ENCODE measurements at places on chromosomes 2 and 18. TPM values are rescaled to one million over a fixed set of nuclear protein-coding genes. Genes with fewer than 3 reads are reported as not detected.
A peak's percentile ranks its signal among the peaks of the same experiment; 100 is the strongest.

GRCh38 chr2:3176071-3176868 is 201.3 kb downstream of the EIPR1 start:
- DNase-seq: no peak

GRCh38 chr2:132645176-132645575 is 24.8 kb downstream of the LYPD1 start:
- no peak for DNase-seq

GRCh38 chr2:196155575-196155974 is 15.8 kb downstream of the STK17B start:
- no peak for DNase-seq

DNA sequence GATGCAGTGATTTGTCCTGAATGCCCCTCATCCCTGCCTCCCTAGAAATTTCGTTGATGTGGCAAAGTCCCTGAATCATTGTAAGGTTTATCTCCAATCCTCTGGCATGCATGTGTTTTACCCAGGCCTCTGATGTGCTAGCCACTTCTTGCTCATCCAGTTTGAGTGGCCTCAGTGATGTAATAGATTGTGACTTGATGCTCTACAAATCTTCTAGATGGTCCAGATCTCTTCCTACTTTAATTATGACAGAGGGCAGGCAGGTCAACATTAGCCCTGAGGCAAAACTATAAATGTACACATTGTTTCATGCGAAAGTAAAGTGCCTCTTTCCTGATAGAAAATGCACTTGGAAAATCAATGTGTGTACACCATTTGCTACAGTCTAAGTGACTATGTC is 54.5 kb downstream of the LONRF2 start:
- no peak for DNase-seq

- DNase-seq: no peak
Observed at GRCh38 chr2:170530284-170530745, 184.8 kb upstream of the SP5 start.

The IL37 gene
- total RNA-seq: not detected

The HAAO gene
- total RNA-seq: 5.8 TPM

GRCh38 chr18:58045242-58046092 is 1.4 kb downstream of the NEDD4L start:
- peak; percentile 11 for DNase-seq

GRCh38 chr2:26238311-26238958 is 6.0 kb downstream of the HADHA start:
- DNase-seq: no peak

DNA sequence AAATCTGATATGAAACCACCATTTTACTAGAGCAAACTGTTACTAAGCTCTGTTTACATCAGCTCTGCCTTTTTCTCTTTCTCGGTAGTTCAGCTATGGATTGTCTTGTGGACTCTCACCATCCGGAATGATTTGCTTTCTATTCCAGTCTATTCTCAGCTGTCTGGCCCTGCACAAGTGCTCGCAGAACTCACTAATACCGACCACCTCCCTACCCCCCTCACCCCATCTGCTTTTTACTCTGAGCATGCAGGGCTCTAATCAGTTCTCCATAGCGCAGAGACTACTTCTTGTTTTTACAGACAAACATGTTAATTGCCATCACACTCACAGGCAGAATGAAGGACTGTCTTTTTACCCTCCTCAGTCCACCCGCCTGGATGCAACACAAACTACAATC is 180.7 kb upstream of the POU3F3 start:
- no peak for DNase-seq

DNA sequence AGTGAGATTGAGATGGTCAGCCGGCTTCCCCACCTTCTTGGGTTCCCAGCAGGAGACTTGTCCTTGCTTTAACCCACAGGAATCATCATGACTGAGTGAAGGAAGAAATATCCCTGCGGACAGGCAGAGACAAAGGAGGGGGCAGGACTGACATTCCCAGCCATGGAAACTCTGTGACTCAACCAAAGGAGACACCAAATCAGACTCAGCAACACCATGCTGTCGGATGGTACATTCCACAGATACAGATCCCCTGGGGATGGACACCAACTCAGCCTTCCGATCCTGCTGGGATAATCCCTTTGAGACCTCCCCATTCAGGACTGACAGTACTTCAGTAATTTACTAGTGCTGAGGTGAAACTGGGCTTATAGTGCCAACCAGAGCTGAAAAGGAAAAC is 518.3 kb downstream of the XIRP2 start:
- no peak for DNase-seq

The PLCD4 gene
- 0.23 TPM for total RNA-seq

GRCh38 chr18:53380063-53380639 is 844.3 kb downstream of the MBD2 start:
- no peak for DNase-seq

DNA sequence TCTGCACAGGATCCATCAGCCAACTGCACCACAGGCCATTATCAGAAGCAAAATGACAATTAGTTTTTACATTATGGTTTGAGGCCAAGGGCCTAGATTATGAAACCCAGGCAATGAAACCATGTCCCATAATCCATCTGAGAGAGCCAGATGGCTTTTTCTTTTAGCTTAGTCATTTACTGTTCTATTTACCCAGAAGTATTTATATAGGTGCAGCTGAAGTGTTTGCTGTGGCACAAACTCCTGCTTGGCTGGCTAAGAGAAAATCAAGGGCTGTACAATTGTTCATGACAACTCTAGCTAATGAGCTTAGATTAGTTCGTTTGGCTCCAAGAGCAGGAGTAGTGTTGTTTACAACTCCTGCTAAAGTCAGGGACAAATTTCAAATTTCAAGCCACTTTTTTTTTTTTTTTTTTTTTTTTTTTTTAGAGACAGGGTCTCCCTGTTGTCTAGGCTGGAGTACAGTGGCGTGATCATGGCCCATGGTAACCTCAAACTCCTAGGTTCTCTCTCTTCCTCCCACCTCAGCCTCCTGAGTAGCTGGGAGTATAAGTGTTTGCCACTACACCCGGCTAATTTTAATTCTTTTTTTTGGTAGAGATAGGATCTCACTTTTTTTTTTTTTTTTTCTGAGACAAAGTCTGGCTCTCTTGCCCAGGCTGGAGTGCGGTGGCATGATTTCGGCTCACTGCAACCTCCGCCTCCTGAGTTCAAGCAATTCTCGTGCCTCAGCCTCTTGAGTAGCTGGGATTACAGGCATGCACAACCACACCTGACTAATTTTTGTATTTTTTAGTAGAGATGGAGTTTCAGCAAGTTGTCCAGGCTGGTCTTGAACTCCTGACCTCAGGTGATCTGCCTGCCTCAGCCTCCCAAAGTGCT is 18.4 kb upstream of the REV1 start:
- DNase-seq: no peak

DNA sequence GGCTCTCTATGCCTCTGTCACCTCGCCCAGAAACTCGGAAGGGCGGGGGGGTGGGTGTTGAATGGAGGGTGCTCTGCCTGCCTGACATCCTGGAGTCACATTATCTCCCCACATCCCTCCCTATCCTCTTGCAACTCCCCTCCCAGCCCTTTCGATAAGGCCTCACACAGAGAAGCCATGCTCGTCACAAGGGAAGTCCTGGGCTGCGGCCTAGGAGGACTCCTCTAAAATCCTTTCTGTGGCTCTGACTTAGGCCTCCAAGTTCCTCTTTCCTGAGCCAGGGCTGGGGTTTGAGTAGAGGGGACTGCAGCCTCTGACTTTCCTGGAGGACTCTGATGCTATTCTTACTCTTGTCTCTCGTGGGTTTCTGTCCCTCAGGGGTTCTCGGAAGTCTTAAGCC is 75.0 kb upstream of the PKDCC start:
- no peak for DNase-seq

The NDC80 gene
- total RNA-seq: 41.5 TPM

GRCh38 chr2:3300224-3300995 is 77.2 kb downstream of the EIPR1 start:
- DNase-seq: no peak

DNA sequence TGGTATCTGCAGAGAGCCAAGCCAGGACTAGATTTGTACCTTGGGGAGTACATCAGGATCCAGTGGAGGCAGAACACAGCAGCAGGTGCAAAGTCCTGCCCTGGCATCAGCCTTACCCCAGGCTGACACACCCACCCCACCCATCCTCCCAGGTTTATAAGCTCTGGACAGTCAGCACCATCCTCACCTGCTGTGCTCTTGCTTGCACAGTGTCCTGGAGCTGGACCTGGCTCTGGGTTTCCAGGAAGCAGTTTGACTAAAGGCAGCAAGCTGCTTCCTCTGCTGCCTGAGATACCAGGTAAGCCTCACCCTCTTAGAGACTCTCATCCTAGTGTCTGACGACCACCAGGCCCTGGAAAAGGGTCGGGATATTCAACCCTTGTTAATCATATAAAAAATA is at the start of gene SULT1C3:
TSS of gene SULT1C3 (plus strand) at position 183 of the 400 bp plus-strand sequence. CDS start 7,227 bp downstream, outside the sequence.
- DNase-seq: no peak

- no peak for DNase-seq
Observed at GRCh38 chr2:190482451-190482850, 52.1 kb downstream of the NEMP2 start.

The KLHL41 gene
- not detected for total RNA-seq

The RNF144A gene
- 19.9 TPM for total RNA-seq

DNA sequence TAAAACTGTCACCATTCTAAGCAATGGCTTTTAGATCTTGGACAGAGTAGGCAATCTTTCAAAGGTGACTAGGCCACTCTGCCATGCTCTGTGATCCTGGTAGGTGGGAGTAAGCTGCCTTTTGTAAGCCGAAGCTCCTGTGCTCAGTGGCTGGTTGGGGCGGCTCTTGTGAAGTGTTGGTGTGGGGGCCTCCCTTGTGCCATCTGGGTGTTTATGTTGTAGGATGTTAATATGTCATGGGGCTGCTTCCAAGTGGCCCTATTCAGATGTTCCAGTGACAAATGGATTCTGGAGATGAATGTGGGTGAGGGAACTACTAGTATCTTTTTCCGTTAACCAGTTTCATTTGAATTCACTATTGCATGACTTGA is 116.8 kb upstream of the SPRED2 start:
- no peak for DNase-seq

DNA sequence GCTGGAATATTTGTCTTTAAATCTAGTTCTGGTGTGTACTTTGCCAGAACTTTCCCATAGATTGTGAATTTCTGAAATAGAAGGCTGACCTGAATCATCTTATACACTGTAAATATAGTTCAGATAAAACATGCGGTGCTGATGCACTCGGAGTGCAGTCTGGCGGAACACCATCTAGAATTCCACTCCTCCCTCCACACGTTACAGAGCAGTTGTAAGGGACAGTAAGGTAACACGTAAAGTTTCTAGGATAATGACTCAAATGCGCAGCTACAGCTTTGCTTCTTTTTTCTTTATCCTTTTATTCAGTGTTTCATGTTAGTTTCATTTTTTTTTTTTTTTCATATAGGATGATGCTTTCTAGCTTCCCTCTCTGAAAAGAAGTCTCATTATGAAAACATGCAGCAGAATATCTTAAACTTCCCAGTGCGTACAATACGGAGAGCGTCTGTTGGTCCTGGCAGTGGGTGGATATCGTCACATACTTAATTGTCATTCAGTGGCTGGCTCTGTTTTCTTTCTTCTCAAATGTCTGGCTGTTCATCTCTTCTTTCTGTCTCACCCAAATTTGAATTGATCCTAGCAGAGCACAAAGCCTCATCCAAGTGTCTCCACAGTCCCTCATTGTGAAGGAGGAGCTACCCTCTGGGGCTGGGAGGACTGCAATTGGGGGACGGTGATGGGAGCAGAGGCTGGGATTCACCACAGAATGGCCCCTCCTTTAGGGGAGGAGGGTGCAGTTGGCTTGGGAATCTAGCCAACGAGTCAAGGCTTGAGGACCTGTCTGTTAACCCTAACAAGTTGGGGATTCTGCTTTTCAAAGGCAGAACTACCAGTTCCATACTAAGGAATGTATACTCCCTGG is 138.8 kb downstream of the MYT1L start:
- DNase-seq: no peak

DNA sequence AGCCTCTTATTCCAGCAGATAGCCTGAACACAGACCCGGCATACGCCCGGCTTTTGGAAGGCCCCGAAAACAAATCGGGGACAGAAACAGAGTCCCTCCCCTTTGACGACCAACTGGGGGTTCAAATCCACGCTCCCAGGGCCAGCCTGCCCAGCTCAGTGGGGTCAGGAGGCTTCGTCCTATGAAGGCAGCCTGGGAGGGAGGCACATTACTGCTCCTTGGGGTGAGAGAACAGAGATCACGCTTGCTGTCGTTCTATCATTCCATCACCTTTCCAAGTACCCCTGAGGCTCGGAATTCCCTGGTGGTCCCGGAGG is 208.8 kb upstream of the SALL3 start:
- no peak for DNase-seq

DNA sequence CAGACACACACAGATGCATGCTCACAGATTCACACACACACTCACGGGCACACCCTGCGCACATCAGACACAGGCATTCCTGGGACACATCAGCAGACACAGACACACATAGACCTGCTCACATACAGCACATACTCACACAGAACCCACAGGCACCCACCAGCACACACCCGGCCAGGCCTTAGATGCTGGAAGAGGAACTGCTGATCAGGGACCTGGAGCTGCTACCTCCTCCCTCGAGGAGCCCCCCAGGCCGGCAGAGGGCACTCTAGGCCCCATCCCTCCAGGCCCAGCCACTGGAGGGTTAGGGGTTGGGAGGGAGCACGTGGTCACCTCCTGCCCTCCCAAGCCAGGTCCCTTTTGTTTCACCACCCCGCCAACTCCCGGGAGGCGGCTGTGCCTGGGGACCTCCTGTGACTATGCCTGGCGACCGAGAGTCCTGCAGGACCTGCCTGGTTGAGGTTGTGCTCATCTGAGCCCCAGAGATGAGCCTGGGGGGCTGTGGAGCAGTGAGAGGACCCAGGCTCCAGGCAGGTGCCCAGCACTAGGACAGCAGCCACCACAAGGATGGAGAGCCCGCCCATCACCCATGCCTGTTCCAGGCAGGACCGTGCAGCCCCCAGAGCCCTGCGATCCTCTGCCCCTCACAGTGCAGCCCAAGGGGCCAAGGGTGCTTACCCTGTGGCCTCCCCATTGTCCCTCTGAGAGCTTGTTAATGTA is 21.0 kb upstream of the PTMA start:
- DNase-seq: peak; percentile 31

- no peak for DNase-seq
Observed at GRCh38 chr18:23136326-23137096, 1.2 kb downstream of the CABLES1 start.

GRCh38 chr18:58800582-58800981 is 64.1 kb upstream of the ZNF532 start:
- DNase-seq: no peak

The C2orf80 gene
- total RNA-seq: not detected

- no peak for DNase-seq
Observed at GRCh38 chr18:51857989-51858388, 482.0 kb upstream of the DCC start.

DNA sequence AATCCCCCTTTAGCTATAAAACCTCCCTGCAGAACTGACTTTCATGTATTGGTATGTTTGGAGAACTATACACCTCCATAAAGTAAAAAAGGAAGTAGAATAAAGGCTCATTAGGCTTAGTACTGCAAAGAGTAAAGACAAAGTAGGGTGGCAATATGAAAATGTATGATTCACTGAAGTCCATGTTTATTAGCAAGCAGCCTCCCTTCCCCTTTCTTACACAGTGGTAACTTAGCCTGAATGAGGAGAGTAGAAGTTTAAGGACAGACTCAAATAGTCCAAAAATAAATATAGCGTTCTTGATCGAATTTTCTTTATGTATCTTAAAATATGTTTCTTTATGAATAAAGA is 1.5 kb downstream of the ZNF804A start:
- no peak for DNase-seq

- DNase-seq: no peak
Observed at GRCh38 chr2:239751679-239752355, 273.3 kb downstream of the NDUFA10 start.

The RGPD4 gene
- total RNA-seq: 0.07 TPM

The ARMC9 gene
- 2.5 TPM for total RNA-seq

GRCh38 chr2:12033494-12033893 is 287.1 kb downstream of the LPIN1 start:
- no peak for DNase-seq

Measured in activated T-helper 2 cell treated with anti-CD3 and anti-CD28 coated beads, Interferon-gamma antibody, Interleukin-2, Interleukin-4, amounts not matched to agents 10 μg/mL and 5 μg/mL and 100 μg/mL, durations not matched to agents 14 hours and 24 hours and 36 hours (primary cell).